KBM-7 (cell line): ENCODE measurements at places on chromosomes 3 and 15.
A peak's percentile ranks its signal among the peaks of the same experiment; 100 is the strongest.

- no peak for DNase-seq
Measured at GRCh38 chr3:124783696-124784095, 53.4 kb downstream of the UMPS start.

DNA sequence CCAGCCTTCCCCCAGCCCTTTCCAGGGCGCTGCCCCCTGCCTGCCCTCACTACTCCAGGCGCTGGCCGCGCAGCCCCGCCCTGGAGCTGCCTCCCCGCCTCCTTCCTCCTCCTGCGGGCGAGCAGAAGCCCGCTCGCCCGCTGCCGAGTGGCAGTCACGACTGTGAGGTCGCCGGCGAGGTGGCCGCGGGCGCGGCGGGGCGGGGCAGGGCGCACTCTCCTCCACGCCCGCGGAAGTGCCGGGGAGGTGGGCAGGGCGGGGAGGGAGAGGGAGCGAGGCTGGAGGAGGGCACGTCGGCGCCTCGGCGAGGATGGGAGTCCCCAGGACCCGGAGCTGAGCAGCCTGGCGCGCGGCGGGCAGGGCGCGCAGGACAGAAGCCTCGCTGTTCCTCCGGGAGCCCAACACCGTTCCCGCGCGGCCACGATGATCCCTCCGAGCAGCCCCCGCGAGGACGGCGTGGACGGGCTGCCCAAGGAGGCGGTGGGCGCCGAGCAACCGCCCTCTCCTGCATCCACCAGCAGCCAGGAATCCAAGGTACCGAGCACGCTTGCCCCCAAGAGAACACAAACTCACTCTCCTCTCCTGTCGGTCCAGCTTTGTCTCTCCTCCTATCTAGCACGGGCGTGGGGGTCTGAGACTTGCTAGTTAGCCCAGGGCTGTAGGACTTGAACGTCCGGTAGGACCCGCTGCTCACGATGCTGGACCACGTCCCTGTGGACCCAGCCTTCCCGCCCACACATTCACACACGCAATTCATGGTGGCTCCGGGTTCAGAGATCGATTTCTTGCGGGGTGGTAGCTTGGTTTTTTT is at the start of gene STAC:
Gene STAC (plus strand): TSS at position 284 of the 811 bp plus-strand sequence. CDS start 140 bp downstream, at position 424.
- peak; percentile 4 for DNase-seq

DNA sequence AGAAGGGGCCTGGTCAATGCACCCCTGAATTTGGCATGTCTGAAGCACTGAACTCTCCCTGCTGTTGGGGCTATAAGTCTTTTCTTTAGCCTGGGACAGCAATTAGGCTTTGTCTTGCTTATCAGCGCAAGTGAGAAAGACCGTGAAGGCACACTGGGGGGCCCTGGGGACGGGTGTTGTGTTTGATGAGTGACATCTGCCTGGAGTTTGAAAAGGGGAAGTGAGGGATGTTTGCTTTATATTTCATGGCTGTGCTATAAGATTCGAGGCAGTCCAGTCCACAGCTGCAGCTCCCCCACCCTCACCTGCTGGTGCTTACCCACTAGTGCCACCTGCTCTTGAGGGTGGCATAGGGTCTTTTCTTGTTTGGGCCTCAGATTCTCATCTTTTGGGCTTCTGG is 44.8 kb downstream of the CEMIP start:
- DNase-seq, result peak; percentile 12

- no peak for DNase-seq
Measured at GRCh38 chr3:55588146-55588765, 101.2 kb upstream of the WNT5A start.

GRCh38 chr3:52095990-52096775 is 39.8 kb upstream of the DUSP7 start:
- DNase-seq, result no peak

DNA sequence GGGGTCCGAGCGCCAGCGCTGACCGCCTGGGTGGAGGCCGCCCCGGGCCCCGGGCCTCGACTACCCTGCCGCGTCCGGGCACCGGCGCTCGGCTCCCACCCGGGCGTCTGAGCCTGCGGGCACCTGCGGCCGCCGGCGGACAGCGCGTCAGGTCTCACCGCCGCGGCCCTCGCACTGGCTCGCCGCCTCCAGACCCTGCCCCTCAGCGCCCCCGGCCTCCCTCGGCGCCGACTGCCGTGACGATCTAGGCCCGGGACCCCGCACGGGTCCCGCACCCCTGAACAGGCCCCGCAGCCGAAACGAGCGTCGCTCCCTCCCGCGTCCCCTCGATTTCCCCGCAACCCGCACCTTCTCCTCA is 297 bp downstream of the PRC1 start:
- DNase-seq, result no peak

GRCh38 chr3:21505711-21506460 is 245.1 kb downstream of the ZNF385D start:
- DNase-seq, result no peak

DNA sequence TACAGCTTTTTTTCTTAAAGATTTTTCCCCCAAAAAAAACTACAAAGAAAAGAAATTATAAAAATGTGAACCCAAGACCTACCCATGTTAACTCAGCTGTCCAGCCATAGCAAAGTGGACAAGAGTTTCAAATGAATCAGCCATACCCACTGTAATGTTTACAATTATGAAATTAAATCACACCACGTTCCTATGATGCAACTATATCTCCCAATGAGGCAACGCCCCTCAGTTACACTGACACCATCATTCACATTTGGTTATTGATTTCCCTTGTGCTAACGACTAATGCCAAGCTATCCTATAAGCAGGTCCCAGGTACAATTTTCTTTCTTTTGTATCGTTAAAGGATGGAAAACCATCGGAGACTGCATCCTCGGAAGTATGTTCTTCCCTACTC is 115.1 kb upstream of the ICE2 start:
- DNase-seq, result no peak

DNA sequence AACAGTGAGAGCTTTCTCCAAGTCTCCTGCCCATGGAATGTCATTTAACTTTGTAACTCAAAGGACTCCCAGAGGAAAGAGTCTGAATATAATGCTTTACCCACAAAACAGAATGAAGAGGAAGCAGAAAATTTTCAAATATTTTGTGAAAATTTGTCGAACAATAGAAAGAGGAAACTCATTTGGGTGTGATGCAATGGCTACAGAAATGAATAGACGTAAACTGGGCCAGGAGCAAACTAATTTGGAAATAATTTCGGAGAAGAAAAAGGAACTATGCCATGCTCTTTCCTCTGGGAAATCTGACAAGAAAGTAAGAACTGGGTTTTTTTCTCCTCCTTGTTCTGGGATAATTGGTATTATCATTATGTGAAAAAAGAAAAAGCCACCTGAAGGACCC is 11.2 kb upstream of the SUMF1 start:
- peak; percentile 61 for DNase-seq

DNA sequence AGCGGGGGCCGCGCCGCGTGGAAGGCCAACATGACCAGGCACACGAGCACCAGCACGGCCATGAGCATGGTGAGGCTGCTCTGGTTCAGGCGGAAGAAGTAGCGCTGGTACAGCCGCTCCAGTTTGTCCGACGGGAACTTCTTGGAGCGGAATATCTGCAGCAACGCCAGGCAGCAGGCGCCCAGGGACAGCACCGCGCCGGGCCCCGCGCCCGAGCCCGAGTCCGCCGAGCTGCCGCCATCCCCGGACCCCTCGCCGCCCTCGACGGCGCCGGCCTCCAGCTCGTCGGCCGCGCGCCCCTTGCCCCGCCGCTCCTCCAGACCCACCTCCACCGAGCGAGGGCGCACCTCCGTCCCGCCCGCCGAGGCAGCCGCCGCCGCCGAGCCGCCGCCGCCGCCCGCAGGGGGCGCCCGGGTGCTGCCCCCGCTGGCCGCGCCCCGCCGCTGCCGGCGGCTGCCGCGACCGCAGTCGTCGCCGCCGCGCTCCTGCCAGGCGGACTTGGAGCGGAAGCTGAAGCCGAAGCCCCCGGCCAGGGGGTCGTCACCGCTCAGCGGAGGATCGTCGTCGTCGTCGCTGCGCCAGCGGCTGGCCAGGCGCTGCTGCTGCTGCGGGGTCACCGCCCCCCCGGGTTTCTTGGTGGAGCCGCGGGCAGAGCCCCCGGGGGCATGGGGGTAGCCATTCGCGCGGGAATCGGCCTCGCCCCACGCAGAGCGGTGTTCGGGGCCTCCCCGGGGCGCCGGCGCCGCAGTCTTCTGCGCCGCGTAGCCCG is 957 bp downstream of the ADCY5 start:
- peak; percentile 39 for DNase-seq

- DNase-seq, result no peak
Measured at GRCh38 chr3:168864107-168865021, 768.6 kb upstream of the GOLIM4 start.

DNA sequence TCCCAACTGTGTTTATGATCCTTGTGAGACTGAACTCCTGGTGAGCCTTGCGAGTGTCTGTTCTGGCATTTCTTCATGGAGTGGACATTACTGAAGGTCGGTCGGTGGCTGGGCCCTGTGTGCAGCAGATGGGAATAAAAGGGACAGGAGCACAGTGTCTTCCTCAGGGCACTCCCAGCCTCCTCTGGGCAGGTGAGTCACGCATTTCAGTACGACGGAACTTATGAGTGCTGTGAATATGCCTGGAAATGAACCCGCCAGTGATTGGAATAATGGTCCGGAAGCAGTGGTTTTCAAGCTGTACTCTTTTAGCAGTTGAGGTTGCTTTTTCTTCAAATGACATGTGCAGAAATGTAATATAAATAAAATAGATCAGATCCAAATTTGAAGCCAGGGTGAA is 55.1 kb downstream of the LARS2 start:
- DNase-seq, result no peak

GRCh38 chr3:193865339-193865738 is 270.6 kb upstream of the HES1 start:
- no peak for DNase-seq

GRCh38 chr15:29097168-29097567 is 172.5 kb downstream of the NSMCE3 start:
- DNase-seq, result no peak

GRCh38 chr15:56361987-56362386 is 3.2 kb upstream of the TEX9 start:
- DNase-seq, result no peak

DNA sequence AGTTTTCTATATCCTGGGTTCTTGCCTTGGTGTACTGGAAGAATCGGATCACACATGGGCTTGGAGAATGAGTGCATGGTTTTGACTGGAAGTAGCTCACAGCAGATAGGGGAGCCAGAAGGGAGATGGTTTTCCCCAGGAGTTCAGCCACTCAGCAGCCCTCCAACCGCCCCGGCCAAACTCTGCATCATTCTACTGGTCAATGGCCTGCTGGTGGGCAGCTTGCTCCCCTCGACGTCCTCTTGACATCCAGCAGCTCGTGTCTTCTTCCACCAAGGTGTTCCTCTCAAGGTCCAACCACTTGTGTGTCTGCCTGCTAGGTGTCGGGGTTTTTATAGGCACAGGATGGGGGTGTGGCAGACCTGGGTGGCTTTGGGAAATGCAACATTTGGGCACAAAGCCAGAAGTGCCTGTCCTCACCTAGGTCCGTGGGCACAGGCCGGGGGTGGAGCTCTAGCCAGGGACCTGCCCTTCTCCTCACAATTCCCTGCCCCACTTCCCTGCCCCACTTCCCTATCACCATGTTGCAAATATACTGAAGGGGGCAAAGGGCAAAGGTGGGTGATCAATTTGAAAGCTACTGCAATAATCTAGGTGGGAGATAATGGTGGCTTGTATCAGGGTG is 3.0 kb upstream of the GTPBP8 start:
- no peak for DNase-seq

DNA sequence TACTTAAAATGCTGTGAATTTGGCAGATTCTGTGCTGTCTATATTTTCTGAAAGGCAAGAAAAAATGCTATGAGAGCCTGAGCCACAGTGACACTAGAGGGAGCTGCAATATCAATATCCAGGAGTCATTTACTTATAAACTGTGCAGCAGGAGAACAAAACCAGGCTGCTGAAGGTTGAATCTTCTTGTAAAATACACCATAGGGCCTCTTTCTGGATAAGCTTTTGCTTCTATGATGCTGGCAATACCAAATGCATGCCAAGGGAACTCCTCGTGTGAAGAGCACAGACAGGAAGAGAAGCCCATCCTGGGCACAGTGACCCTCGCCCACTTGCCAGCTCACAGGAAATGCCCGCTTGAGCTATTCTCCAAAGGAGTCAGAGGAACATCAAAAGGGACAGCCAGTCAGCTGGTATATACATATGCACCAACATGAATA is 48.0 kb upstream of the TSPAN3 start:
- DNase-seq, result peak; percentile 90

DNA sequence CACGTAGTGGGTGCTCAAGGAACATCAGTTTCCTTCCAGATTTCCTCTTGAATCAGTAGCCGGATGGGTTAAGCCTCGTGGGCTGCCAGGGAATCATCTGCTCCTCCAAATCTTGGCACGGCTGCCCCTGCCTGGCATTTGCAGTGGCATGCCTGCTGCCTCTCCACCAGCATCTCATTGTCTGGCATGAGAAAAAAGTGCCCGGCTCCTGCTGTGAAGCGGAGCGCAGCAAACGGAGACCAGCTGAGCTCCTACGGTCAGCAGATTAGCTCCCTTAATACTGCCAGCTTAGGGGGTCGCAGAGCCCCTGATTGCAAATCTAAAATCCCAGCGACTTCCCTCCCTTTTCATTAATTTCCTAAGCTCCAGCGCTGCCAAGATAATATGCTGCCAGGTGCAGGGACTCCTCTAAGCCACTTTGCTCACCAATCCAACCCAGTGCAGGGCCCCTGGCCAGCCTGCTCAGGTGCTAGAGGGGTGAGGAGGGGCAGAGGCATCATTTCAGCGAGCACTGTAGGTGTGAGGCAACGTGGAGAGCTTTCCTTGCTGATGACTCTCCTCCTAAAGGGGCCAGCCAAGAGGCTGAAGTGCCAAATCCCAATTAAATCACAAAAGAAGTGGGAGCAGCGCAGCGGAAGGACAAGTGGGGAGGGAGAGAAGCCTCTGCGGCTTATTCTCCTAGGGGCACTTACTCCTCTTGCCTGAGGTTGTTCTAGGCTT is 49.6 kb upstream of the ST8SIA2 start:
- no peak for DNase-seq

DNA sequence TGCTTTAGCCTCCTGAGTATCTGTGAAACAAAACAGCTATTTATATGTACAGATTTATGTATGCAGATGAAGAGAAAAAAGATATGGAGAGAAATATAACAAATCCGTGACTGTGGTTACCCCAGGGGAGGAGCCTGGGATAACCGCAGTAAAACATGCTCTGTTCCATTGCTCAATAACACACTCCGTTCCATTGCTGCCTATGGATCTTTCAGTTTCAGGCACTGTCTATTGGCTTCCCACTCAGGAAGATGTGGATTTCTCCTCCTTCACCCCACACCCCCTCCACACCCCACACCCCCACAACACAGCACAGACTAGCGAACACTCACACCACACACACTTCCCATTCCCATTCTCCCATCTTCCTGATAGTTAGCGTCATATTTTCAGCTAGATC is 47.9 kb downstream of the CDCP1 start:
- DNase-seq, result no peak

- no peak for DNase-seq
Measured at GRCh38 chr3:110974902-110975301, 96.7 kb upstream of the NECTIN3 start.

GRCh38 chr15:58748040-58748851 is 1.3 kb downstream of the ADAM10 start:
- DNase-seq, result no peak

- peak; percentile 29 for DNase-seq
Measured at GRCh38 chr3:2706144-2706835, 403.9 kb downstream of the IL5RA start.

DNA sequence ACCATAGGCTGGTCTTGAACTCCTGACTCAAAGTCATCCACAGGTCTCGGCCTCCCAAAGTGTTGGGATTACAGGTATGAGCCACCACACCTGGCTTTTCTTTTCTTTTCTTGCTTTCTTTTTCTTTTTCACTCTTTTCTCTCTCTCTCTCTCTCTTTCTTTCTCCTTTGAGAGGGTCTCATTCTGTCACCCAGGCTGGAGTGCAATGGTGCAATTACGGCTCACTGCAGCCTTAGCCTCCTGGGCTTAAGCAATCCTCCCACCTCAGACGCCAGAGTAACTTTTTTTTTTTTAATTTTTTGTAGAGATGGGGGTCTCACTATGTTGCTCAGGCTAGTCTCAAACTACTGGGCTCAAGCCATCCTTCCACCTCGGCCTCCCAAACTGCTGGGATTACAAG is 133.1 kb upstream of the UBE2E1 start:
- no peak for DNase-seq
